ENCODE measurements at places on chromosomes 7 and 10. TPM values are rescaled to one million over a fixed set of nuclear protein-coding genes. Genes with fewer than 3 reads are reported as not detected.

The FEZF1 gene
- polyA plus RNA-seq: not detected

DNA sequence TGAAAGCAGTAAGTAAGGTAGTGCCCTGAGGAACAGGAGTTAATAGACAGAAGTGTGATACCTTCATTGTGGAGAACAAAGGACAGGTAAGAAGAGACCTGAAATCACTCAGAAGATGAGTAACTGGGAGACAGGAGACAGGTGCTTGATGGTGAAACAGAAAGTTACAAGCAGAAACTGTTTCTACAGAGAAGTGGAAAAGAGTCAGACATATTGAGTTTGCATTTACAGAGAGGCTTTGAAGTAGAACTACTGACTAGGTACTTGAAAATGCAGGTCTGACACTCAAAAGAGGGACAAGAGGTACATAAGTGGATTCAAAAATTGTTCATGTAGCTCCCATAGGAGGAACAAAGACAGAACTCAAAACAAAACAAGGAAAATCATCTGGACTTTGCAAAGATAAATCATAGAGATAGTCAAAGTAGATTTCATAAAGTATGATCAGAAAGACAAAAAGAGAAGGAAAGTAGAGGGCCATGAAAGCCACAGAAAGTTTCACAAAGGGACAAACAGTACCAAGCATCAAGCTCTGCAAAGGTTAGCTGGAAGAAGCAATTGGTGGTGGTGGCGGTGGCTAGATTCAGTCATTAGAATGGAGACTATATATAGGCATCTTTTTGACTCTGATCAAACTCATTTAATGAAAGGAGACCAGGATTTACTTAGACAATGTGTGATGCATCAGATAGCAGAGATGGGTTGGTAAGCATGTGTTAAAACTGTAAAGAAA, 198.4 kb downstream of the PCLO start:
- no peak for DNase-seq

GRCh38 chr10:104521901-104522694, 119.0 kb upstream of the SORCS3 start:
- DNase-seq: no peak

DNA sequence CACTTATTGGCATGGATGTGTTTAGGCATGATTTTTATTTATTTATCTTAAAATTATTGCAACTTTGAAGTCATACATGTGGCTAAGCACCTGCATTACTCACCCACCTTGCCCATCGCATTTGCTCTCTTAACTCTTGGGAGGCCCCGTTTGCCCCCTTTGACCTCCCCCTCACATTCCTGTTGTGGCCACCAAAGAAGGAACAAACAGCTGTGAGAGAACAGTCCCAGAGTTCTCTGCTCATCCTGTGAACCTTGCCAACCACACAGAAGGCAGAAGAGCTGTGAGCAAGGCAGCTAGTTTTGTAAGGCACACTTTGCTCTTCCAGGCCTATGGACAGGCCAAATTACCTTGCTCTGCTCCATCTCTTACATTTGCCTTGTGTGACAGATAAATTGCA, 23.6 kb upstream of the FGL2 start:
- DNase-seq: no peak

- DNase-seq: no peak
These were observed 308.6 kb upstream of the NRP1 start for GRCh38 chr10:33643042-33643441.

DNA sequence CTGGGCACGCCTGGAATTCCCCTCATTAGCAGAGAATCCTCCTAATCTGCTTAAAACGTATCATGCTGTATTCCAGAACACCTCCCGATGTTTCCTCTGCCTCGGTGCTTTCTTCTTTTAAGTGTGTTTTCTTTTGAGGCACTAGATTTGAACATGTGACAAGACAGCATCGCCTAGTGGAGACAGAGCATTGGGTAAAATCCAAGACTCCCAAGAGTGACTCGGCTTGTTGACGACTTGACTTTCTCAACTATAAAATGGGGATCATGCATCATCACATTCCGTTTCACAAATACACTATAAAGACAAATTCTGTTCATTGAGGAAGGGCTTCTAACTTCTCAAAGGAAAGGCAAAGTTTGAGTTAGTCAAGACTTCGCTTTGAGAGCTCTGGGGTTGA, 105.6 kb upstream of the RNF32 start:
- no peak for DNase-seq

The GRID2IP gene
- polyA plus RNA-seq: 0.90 TPM

- no peak for DNase-seq
These were observed 16.9 kb downstream of the CAMK2G start for GRCh38 chr10:73857446-73857845.

The ASB15 gene
- polyA plus RNA-seq: 1.9 TPM

The C10orf62 gene
- 1.3 TPM for polyA plus RNA-seq

Data from renal pelvis (tissue), 12 donors.